Endothelial cell of umbilical vein (primary cell): ENCODE measurements at places on chromosomes 12 and 14. TPM values are rescaled to one million over a fixed set of nuclear protein-coding genes. Genes with fewer than 3 reads are reported as not detected.

Gene PLBD2
- total RNA-seq: 44.8 and 46.8 TPM in 2 replicates

Gene SAMD15
- total RNA-seq: 0.65 and 1.1 TPM in 2 replicates

Gene GLIPR1
- 74.1 and 98.8 TPM in 2 replicates for total RNA-seq

Gene CCDC60
- not detected in 2 replicates for total RNA-seq

Gene ABCD2
- not detected in 2 replicates for total RNA-seq

Gene CCDC196
- total RNA-seq: not detected in 2 replicates

Gene SLC17A8
- not detected in 2 replicates for total RNA-seq

Gene SIX1
- 0.40 and 0.55 TPM in 2 replicates for total RNA-seq

Gene ACSM4
- total RNA-seq: not detected in 2 replicates

Gene RNASE3
- not detected in 2 replicates for total RNA-seq

Gene GDF3
- 4.1 and 5.0 TPM in 2 replicates for total RNA-seq

Gene TAMALIN
- 87.5 and 88.4 TPM in 2 replicates for total RNA-seq

Gene ANO4
- total RNA-seq: 0.12 TPM in 1 of 2 replicates, not detected in the other

Gene CYP46A1
- 0.14 and 0.24 TPM in 2 replicates for total RNA-seq

Gene NOXRED1
- 0.33 and 0.48 TPM in 2 replicates for total RNA-seq

Gene PCED1B
- total RNA-seq: 1.5 and 2.6 TPM in 2 replicates

Gene NTS
- total RNA-seq: not detected in 2 replicates

Gene NOS1
- total RNA-seq: not detected in 2 replicates

Gene GPR137C
- 3.8 and 5.7 TPM in 2 replicates for total RNA-seq

Gene IL26
- not detected in 2 replicates for total RNA-seq

Gene POTEM
- total RNA-seq: not detected in 2 replicates

Gene FAM181A
- not detected in 2 replicates for total RNA-seq

Gene FGF23
- total RNA-seq: not detected in 2 replicates

Gene MYO1H
- not detected in 2 replicates for total RNA-seq

Gene RPL10L
- total RNA-seq: not detected in 2 replicates

Gene MYL6
- 2,364 and 2,543 TPM in 2 replicates for total RNA-seq

Gene NRXN3
- 1.3 and 4.2 TPM in 2 replicates for total RNA-seq

Gene EPYC
- total RNA-seq: not detected in 2 replicates

Gene INHBE
- total RNA-seq: not detected in 2 replicates
